ENCODE measurements at places on chromosomes 3 and 15.

DNA sequence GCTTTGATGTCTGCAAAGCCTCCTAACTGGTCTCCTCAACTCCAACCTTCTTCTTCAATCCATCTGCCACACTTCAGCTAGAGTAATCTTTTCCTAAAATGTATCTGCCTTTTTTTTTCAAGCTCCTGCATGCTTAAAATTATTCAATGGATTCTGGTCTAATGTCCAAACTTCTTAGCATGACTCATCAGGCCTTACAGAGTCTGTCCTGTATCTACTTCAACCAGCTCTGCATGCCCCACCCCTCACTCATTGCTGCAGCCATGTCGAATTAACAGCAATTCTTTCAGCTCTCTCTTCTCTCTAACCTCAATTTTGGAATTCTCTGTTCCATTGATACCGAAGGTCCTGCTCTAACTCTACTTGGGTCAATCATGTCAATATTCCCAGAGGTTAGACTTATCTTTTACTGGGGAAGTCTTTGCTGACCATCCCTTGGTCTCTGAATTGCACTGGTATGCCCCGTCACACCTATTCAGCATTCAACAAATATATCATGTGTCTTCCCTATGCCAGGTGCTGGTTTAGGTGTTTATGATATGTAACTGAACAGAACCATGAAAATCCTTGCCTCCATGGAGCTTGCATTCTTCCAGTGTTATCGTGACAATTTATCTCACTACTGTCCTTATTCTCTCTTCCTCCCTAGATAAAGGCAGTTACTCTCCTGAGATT, 88.5 kb upstream of the NANOGP8 start:
- DNase-seq: no peak

DNA sequence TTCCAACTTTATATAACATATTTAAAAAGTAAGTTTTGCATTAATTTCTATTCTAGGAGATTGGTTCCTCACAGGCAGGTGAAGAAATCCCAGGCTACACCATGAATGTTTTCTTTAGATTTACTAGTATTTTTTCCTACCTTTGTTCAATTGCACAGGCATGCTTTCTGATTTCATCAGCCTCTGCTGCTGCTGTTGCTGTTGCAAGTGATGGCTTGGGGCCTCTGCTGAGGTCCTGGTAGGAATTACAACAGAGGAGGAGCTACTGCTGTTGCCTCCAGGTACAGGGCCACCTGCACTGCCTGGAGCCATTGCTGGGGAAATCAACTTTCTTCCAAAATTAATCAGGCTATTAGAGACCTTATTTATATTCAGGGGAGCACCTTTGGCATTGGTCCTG, 353.3 kb downstream of the PLCL2 start:
- no peak for DNase-seq

GRCh38 chr3:192851821-192852372, 65.8 kb downstream of the MB21D2 start:
- DNase-seq: peak; percentile 7

DNA sequence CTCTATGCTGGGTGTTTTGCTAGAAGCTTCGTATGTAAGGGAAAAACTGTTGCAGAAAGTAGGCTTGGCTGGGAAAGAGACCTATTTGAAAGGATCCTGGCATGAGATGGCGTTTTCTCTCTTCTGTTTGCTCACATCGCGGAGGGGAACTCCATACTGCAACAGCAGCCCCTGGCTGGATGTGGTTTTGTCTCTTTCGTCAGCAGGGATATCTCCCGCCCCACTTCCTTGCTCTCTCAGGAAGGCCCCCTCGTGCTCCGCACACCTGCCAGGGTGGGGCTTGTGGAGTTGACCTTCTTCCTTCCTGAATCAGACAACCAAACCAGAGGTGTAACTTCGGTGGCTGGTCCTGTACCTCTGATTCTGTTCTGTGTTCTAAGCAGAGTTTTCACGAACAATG, 26.4 kb upstream of the MYZAP start:
- peak; percentile 49 for DNase-seq

- DNase-seq: no peak
These were observed 79.0 kb upstream of the SELENOK start for GRCh38 chr3:53970661-53971060.

DNA sequence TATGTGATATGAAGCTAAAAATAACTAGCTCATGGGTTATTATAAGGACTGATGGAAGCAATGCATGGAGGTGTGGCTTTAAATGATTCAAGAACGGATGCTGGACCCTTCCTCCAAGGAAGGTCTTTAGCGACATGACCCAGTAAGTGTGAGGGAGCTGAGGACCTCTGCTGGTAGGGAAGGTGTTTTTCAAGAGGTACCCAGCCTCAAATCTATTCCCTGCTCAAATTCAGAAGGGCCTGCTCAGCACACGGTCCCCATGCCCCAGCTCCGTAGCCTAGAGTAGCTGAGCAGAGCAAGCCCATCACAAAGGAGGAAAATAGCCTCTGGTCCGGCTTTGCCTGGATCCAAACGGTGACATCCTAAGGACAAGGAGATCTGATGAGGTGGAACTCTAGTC, 266.2 kb upstream of the IGF1R start:
- no peak for DNase-seq

DNA sequence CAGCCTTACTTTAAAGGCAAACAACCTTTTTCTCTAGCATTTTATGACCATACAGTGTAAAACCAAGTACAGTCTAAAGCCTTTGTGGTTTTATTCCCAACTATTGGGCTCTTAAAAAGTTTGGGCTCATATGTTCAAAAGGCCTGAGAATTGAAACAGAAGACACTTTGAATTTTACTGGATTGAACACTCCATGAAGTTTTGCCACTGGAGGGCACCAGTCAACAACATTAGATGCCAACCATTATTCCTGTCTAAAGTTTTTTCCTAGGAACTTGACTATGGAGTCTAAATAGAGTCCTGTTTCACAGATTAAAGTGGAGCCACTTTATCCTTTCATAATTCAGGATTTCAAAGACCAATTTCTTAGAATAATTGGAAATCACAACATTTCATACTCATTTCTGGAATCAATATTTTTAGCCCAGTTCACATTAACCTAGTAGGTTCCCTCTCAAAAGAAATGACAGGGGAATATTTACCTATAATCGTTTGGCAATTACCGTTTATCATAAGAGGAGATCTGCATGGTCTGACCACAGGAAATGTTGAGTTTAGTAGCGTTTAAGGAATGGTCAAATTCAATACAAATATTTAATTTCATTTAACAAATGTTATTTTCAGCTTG, 244.1 kb upstream of the PDZRN3 start:
- DNase-seq: no peak

- no peak for DNase-seq
These were observed 128.9 kb downstream of the MEGF11 start for GRCh38 chr15:66124651-66125050.

GRCh38 chr3:184952671-184953070, 140.7 kb downstream of the VPS8 start:
- DNase-seq: no peak

GRCh38 chr3:126450744-126451143, 24.9 kb downstream of the ZXDC start:
- no peak for DNase-seq

- DNase-seq: no peak
These were observed 263.2 kb downstream of the CHST2 start for GRCh38 chr3:143382816-143383215.

DNA sequence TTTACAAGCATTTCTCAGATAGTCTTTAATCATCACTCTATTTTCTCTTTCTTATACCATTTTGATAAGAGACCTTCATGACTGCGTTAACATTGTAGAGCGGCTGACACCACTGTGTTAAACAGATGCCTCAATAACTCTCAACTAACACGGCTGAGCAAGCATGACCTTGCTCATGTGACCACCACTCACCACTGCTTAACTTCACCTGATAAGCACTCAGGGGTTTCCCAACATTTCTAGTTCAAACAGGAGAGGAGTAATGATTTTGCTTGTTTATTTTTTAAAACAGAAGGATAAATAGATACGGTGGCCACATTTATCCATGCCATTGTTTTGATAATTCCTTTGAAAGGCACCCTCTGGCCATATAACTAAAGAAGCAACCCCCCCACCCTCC, 37.7 kb upstream of the TMEM45A start:
- no peak for DNase-seq

GRCh38 chr15:99135194-99135593, 30.3 kb downstream of the SYNM start:
- no peak for DNase-seq

DNA sequence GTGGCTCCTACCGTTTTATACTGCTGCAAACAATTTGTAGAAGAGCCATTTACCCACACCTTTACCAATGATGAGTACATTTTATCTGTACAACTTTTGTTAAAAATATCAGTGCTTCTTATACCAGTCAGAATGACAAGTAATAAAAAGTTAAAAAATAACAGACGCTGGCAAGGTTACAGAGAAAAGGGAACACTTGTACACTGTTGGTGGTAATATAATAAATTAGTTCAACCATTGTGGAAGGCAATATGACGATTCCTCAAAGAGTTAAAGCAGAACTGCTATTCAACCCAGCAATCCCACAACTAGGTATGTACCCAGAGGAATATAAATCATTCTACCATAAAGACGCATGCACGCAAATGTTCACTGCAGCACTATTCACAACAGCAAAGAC, 51.9 kb downstream of the ARRDC4 start:
- DNase-seq: no peak

DNA sequence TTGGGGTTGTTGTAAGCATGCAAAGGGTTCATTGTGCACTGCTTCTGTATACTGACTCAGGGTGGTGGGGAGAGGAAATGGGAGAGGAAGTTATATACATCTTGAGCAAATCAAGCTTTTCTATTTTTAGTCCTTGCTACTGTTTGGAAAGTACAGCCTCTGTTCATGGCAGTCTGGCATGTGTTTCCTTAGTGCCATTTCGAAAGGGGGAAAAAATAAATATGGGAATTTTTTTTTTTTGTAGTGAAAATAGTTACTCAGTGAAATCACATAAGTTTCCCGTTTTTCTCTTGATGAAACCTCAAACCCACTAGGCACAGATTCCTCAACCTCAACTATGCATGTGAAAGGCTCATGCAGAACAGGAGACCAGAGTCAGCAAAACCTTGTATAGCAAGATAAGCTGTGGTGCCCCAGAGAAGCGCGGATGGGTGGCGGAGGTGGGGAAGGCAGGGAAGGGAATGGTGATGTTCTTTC, 353.3 kb downstream of the LPP start:
- DNase-seq: no peak

- no peak for DNase-seq
These were observed 120.9 kb upstream of the PFN2 start for GRCh38 chr3:150091626-150092025.

All from stimulated activated naive B cell treated with anti-CD40 and anti-IgM and Interleukin-4, amounts not matched to agents 10 μg/mL and 1 μg/mL and 100 μg/mL, for 72 hours (primary cell).